ENCODE measurements at places on chromosomes 2 and 18.

- DNase-seq = no peak
These were observed 4.8 kb upstream of the SNED1 start for GRCh38 chr2:240993446-240994170.

DNA sequence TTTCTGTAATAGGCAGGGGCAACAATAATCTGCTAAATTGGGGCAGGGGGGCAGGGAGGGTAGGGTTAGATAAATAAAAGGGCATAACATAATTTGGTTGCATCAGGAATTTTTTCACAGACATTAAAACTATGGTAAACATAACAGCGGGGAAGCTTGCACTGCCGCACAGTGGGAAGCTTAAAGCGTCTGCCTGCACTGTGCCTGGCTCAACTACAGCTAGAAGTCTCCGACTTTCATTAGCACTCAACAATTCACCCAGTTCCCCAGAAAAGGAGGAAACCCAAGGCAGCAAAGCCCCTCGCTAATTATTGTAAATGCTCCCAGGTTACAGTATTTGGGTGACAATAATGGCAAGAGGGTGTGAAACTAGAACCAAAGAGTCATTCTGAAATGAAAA, 562.9 kb downstream of the ARHGAP15 start:
- DNase-seq = no peak

GRCh38 chr2:178871536-178871935, 64.3 kb upstream of the TTN start:
- DNase-seq = no peak

- DNase-seq = no peak
These were observed 106.8 kb downstream of the DNAH7 start for GRCh38 chr2:195961873-195962272.

GRCh38 chr2:71884303-71885042, 263.2 kb downstream of the CYP26B1 start:
- DNase-seq = no peak

DNA sequence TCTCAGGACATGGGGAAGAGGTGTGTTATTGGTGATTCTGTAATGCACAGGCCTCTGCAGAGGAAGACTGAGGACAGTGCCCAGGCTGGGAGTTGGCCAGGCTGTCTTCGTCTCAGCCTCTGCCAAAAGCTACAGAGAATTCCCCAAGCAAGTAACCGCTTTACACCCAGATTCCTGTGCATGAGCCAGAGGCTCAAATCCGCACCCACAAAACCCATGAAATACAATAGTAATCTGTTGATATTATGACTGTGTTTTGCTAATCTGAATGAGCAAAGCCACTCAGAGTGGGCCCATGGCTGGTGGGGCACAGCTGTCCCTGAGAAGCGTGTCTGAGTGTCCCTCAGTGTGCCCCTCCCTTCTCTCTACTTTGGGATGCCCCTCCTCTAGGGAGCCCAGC, 149.5 kb upstream of the PXDN start:
- DNase-seq = no peak

DNA sequence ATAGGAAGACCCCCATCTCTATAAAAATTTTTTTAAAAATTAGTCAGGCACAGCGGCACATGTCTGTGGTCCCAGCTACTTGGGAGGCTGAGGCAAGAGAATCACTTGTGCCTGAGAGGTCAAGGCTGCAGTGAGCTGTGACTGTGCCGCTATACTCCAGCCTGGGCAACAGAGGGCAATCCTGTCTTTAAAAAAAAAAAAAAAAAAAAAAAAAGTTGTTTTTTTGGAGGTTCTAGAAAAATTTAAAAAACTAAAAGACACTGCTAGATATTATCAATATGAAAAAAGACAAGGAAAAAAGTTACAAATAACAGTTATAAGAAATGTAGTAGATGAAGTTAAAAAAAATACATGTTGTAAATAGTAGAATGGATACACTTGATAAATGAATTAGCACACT, 56.1 kb upstream of the C2orf15 start:
- no peak for DNase-seq

DNA sequence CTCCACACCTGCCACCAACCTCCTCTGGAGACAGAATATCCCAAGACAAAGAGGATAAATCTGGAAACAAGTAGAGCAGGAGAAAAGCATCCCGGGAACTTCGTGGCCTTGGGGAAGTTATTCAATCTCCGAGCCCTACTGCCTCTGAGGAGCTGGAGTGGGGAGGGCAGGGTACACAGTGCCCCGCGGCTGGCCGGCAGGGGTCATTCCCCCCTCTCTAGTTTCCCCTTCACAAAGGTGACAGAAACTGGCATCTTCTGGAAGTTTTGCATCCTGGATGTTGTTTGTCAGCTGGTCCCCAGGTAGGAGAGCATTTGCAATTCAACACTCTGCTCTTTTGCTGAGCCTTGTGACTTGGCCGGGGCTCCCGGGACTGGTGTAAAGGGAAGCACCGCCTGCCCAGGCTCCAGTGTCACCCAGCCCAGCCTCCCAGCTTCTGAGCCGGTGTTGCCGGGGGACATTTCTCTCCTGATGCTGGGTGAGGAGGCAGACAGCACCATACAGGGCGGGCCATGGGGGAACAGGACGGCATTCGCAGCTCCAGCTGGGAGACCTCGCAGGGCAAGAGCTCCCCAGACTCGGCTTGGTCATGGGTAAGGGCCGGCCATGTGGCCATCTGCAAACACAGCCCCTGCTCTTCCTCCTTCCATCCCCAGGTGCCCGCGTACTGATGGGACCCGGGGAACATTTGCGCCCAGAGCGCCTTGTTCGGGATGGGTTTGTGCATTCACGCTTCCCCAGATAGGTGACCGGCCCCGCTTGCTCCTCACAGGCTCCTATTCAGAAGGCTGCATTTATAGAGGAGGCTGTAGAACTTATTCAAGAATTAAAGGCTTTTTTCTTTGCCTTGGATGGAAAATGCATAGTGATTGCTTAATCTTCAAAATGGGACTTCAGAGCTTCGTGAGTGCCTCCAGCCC, 7.4 kb upstream of the NTSR2 start:
- no peak for DNase-seq

DNA sequence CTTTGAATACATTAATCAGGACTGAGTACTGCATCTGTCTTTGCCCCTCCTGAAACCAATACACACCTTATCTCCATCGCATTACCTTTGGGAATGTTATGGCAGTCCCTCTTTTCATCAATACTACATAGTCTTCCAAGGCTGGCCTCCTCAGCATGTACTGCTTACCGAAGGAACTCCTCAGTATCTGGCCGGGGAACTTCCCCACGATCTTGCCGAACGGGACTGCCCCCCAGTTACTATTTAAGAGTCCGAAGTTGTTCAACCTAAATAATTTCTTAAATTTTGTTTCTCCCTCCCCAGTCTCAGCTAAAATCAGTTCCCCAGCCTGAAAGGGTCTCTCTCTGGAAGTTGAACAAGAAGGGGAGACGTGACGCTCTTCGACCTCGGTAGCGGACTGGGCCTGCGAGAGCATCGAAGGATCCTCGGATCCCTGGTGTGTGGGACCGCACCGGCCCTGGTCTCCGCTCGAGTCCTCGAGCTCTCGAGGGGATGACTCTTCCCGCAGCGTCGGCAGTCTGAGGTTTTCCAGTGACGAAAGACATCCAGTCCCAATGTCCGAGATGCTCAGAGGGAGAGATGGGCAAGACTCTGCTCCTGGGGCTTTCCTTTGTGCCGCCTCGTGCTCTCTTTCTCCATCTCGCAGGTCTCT, 489 bp downstream of the TRMT61B start:
- DNase-seq = no peak

DNA sequence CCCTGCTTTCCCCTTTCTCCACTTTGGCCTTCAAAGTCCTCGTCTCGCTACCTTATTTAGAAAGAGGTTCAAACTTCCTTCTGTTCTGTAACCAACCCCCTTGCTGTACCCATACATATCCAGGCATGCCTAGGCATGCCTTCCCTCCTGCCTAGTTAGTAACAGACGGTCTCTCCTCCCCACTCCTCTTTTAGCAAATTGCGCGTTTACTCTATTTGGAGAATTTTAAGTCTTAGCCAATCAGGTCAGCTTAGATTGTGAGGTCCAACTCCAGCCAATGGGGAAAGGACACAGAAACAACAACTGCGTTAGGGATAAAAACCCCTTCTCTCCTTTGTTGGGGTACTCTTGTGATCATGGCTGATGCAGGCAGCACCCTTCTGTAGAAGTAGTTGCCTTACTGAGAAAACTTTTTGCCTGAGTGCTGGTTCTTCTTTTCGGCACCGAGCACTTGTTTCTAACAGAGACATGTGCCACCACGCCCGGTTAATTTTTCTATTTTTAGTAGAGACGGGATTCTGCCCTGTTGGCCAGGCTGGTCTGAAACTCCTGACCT, 85.9 kb upstream of the FOXI3 start:
- DNase-seq = no peak

DNA sequence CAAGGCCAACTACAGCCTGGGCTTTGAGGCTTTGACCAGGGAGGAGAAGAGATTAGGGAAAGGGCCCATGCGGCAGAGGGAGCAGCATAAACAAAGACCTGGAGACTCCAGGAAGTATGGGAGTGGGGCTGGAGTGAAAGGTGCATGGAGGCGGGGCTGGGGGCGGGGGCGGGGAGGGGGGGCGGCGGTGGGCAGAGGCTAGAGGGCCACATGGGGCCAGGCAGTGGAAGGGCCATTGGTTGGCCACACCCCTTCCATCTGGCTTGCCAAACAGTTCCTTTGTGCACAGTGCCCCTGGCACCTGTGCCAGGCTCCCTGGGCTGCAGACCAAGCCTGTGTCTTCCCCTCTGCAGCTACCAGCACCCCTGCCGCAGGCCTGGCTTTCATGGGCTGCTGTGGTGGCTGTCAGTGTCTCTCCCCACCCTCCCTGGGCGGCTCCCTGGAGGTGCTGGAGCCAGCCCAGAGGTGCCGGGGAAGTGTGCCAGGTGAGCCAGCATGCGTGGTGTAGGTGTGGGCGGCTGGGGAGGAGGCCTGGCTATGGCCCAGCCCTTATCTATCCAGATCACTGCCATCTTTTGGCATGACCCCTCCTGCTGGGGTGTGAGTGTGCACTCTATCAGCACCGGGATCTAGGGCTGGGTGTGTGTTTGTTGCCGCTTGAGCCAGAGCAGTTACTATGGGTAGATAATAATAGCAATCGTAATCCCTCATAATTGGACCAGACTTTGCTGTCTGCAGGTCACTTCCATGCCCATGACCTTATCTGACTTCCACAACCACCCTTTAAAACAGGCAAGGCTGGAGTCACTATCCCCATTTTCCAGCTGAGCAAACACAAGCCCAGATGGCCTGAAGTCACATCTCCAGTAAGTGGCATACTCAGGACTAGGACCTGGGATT, 30.5 kb downstream of the DNMT3A start:
- no peak for DNase-seq

GRCh38 chr2:101418460-101419095, 31.3 kb upstream of the CREG2 start:
- DNase-seq = no peak

GRCh38 chr2:131419441-131419840, 55.5 kb upstream of the RAB6D start:
- no peak for DNase-seq

- DNase-seq = peak; percentile 9
These were observed 184.3 kb downstream of the SH3BP4 start for GRCh38 chr2:235135990-235136561.

DNA sequence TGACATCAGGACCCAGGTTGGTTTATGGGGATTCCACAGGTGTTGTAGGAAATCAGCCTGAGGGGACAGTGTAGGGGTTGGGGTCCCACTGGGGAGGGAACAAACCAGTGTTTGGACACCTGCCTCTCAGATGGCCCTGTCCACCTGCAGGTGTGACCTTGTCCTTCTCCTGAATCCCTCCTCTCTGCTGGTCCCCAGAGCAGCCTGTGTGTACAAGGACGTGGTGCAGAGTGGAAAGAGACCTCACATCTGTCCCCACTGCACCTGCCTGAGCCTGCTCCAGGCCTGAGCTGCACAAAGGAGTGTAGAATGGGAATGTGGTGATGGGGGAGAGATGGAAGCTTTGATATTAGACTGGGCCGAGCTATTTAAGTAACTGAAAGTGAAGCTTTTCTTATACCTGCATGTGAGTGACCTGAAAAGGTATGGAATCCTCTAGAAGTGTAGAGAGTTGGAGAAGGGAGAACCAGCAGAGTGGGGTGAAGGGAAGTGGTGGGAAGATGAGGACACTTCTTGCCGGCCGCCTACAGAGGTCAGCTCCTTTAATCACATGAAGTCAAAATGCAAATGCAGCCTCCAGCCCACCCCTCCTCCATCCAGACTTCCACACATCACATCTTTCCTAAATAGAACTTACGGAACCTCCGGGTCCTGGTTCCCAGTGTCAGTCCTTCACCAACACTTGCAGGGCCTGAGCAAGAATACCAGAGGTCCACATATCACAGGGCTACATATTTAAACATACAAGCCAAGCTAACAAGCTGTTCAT, 89.3 kb upstream of the SMAD2 start:
- DNase-seq = no peak

DNA sequence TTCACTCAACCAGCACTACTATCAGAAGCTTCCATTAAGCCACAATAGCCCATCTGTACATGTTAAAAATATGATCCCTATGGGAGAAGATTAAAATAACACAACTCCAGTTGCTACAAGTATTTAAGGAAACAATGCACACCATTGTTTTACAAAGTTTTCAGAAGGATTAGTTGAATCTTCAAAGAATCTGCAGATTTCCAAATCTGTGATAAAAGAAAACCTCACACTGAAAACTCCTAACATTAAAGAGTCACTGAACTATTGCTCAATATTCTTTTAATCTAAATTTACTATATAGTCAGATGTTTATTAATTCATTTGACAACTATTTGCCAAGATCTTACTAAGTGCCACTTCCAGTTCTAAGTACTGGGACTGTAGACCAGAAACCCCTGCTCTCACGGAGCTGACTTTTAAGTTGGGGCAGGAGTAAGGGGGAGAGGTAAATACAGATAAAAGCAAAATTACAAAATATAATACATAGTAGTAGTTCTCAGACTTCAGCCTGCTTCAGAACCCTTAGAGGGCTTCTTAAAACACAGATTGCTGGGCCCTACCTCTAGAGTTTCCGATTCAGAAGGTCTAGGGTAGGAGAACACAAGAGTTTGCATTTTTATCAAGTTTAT, 94.4 kb downstream of the STK39 start:
- no peak for DNase-seq
